ENCODE measurements at places on chromosomes 7 and 10.

DNA sequence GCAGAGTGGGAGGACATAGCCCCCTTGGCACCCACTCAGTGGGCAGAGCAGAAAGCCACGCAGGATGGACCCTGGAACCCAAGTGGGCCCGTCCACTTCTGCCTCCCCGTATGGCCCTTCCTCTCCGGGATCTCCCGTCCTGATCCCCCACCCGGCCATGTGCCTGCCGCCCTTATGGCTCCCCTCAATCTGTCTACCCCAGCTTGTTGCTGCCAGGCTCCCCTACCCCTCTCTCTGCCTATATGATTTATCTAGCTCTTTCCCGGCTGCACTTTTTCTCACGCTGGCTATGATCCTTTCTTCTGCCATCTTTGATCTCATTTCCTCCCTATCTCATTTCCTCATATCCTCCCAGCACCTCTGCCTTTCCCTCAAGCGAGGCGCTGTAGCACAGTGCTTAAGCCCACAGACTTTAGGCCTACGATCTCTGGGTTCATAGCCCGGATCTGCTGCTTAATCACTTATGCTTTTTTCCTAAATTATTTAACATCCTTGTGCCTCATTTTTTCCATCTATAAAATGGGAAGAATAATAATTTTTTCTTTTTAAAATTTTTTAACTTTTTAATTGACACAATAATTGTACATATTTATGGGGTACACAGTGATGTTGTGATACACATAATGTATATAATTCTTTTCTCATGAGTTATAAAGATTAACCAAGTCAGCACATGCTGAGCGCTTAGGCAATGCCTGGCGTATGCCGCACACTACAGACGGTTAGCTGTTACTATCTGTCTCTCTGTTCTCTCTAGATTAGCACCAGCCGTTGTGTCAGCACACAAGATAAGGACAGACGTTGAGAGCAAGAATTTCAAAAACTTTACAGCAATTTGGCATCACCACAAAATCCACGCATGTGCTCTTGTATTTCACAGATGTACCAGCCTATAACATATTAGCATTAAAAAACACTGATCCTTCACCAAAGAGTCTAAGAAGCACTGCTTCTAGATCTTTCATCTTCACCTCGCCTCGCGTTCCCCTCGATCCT, 18.1 kb downstream of the KCNH2 start:
- DNase-seq = no peak

GRCh38 chr7:106464651-106465050, 179.9 kb upstream of the NAMPT start:
- no peak for DNase-seq

- DNase-seq = no peak
Observed at GRCh38 chr7:65325793-65326432, 47.7 kb upstream of the ZNF92 start.

- no peak for DNase-seq
Observed at GRCh38 chr10:124450012-124450782, at the start of gene NKX1-2. NKX1-2 (minus strand) TSS chr10:124450035; CDS start chr10:124449943, 92 bp downstream.

- no peak for DNase-seq
Observed at GRCh38 chr10:77301305-77301730, 336.3 kb downstream of the KCNMA1 start.

All from nucleus accumbens (tissue), 56 donors.